ENCODE measurements at places on chromosomes 1 and 21.

DNA sequence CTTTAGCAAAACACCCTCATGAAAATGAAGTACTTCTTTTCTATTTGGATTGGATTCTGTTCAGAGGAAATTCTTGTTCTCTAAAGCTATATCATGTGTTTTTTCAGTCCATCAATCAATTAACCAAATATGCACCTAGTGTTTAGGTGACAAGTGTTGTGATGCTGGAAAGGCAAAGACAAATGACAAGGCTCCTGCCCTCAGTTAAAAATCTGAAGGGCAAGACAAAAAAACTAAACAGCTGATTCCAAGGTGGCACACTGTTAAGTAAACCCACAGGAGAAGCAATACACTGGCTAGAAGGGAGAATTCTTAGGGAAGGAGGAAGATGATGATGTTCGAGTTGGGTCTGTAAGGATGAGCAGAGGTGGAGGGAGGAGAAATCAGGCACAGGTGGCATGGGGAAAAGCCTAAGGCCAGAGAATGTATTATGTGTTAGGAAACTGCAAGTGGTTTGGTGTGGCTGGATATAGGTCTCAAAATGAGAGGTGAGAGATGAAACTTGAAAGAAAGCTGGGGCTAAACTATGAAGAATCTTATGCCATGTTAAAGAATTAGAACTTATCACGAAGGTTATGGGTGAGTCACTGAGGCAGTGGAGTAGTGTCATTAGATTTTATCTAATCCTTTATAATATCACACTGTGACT is 51.8 kb upstream of the GFI1 start:
- no peak for DNase-seq

DNA sequence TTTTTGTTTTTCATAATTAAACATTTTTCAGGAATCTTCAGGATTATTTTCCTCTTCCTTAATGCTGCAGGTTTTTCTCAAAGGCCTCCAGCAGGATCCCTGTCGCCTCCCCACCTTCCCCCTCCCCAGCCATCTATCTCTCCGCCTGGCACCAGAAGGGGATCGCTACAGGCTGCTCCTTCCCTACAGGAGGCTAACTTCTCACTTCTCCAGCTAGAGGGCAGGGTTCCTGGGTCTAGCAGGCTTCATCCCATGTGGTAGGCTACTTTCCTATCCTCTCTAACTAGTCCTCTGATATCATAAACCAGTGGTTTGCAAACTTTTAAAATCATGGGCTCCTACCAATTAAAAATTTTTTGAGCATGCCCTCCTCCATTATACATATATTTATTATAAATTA is 104.1 kb downstream of the KCNN3 start:
- DNase-seq = peak; percentile 28

DNA sequence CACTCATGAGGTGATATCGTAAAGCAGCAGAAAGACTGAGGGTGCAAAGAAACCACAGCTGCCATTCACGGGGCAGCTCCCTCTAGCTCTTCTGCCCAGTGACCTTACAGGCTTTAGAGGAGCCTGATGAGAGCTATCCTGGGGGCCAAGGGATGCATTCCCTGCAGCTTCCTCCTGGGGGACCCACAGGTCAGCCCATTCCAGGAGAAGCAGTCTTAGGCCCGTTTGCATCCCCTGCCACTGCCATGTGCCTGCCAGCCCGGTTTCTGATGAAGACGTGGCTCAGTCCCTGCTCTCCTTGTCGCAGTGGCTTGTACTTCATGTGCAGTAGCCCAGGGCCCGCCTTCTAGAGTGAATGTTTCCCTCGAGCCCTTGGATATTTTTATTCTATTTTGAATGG is 22.8 kb downstream of the ATP5PO start:
- DNase-seq = no peak

DNA sequence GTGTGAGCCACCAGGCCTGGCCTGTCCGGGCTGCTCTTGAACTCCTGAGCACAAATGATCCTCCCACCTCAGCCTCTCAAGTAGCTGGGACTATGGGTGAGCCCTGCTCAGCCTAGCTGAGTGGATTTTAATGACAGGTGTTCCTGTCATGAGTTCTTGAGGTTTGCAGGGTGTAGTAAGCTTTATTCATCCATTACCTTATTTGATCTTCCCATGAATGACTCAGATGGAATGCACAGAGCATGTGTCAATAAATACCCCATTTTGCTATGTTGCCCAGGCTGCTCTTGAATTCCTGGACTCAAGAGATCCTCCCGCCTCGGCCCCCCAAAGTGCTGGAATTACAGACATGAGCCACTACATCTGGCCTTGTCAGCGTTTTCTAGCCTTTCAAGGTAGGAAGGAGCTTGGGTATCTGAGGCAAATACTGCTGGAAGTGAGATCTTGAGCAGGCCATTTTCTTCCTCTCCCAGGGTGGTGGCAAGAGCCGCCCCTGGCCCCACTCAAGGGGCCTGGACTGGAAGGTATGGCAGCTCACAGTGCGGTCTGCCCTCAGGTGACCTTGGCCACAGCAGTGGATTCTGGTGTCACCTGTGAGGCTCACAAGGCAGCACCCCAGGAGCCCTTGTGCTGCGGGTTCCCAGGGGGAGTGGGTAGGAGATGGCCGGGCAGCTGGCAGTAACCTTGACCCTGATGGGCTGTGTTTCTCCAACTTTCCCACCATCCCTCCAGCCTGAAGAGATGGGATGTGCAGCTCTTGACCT is 20.0 kb downstream of the PIK3CD start:
- no peak for DNase-seq

- peak; percentile 83 for DNase-seq
Observed at GRCh38 chr1:205313563-205314308, 7.8 kb downstream of the NUAK2 start.

GRCh38 chr1:234230414-234230862 is 142.8 kb upstream of the COA6 start:
- peak; percentile 87 for DNase-seq

GRCh38 chr1:230191855-230192254 is 124.8 kb downstream of the GALNT2 start:
- DNase-seq = no peak

DNA sequence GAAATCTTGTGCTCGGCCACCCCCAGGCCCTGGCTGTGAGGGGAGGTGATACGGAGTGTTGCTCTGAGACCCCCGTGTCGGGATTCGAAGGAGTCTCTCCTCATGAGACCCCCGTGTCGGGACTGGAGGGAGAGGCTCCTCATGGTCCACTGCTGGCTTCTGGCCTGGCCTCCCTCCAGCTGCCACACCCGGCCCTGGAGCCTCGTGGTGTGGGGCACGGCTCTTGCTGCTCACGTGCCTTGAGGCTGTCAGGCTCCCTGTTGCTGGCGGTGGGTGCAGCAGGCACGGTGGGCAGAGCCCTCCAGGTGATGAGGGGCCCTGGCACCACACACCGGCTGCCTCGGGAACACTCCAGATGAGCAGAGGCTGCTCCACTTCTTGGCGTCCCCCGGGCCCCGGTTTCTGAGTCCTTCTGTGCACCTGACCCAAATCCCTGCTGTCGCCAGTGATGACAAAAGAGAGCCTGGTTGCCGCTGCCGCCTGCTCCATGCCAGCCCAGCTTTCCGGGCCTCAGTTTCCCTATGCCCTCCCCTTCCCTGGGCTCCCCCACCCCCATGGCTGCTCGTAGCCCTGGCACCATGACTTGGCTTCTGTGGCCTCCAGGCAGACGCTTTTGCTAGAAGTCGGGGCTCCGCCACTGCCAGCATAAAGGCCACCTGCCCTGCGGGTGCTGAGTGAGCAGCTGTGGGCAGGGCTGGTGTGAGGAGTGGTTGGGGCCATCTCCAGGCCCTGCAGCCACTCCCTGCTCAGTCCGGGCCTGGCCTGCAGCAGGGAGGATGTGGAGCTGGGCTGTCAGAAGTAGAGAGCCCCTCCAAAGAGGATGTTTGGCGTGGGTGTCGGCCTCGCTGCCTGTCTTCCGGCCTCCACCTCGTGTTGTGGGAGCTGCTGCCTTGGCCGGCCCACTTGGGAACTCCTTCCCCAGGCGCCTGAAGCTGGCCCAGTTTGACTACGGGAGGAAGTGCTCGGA is 11.8 kb downstream of the TMEM240 start:
- DNase-seq = no peak

DNA sequence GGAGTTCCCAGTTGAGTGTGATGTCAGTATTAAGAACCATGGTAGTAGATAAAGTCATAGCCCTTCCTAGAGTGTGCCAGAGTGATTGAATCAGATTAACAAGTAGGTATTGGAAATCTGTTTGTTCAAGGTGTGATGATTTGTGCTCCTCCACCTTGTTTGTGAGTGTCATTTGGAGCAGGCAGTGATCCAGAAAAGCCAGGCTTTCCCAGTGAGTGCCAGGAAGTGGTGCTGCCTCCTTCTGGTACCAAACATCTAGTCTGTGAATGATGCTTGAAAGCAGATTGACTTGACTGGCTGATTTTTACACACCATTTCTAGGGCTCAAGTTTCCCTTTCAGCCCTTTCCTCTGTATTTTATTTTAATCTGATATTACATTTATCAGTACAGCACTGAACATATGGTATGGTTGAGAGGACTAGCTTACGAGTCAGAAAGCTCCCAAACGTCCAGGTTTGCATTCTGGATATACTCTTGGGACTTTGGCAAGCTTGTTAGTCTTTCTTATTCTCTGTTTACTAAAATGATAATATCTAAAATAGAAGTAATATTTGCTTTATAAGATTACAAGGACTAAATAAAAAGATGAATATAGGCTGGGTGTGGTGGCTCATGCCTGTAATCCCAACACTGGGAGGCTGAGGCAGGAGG is 100.7 kb downstream of the PATJ start:
- peak; percentile 5 for DNase-seq

DNA sequence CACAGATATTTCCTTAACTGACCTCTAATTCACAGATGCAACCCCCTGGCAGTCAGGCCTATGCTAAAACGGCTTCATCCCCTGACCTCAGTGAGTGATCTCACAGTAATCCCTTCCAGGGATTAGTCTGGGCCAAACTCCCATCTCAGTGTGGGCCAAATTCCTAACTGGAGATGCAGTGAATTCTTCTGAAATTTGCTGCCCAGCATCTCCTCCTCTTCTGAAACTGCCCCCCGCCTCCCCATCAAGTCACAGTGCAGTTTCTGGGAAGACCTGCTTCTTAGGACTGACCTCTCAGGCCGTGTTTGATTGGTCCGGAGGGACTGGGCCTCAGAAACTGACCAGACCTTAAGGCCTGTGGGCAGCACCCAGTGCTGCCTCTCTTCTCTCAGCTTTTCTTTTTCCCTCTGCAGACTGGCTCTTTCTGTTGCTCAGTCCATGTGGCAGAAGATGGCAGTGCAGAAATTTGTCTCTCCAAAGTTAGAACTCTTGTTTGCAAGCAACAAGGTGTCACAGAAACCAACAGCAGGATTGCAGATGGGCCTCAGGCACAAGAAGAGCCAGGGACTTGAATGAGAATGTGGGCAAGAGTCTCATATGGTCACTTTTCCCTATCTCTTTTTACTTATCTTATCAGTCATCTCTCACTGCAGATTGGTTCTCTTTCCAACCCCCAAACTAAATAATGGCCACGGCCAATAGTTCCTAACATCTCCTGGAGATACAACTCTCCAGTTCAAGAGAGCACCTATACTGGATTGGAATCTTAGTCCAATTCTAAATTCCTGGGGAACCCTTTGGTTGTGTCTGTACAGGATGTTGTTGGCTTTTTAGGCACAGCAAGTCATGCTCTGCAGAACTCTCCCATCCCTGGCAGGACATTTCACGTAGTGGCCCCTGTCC is 95.5 kb upstream of the RALGPS2 start:
- no peak for DNase-seq

GRCh38 chr1:243946253-243946652 is 96.2 kb upstream of the AKT3 start:
- DNase-seq = no peak

DNA sequence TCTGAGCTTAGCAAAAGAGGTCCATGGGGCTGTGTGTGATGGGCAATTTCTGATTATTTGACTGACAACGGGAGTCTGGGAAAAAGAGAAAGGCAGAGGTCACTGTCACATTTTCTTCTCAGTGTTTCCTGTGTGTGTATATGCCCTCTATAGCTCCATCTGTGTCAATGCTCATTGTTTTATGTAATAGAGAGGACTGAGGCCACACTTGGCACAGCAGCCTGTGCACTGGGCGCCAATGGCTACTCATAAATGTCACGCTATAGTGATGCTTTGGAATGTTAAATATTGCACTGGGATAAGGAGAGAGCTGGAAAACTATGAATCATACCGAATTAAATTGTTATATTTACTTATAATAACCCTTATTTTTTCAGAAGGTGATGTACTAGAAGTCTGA is 365.4 kb downstream of the NEGR1 start:
- DNase-seq = no peak

DNA sequence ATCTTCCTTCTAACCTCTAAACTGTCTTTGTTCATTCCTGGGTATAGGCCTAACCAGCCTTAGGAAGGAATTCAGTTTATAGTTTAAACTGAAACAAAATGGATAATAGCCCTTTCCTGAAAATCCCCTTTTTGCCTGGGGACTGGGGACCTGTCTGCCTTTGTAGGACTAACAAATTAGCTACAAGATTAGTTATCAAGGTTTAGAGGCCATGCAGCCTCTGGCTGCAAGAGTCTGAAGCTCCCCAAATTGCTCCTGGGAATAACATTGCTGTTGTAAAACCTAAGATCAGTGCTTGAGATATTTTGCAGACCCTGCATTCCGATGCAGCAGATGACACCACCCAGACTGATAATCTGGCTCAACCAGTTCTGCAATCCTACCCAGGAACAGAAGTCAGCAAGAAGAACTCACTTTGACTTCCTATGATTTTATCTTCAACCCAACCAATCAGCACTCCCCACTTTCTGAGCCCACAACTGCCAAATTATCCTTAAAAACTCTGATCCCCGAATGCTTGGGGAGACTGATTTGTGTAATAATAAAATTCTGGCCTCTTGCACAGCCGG is 96.6 kb upstream of the ETV3 start:
- no peak for DNase-seq

GRCh38 chr1:8133190-8133589 is 107.1 kb upstream of the ERRFI1 start:
- DNase-seq = no peak

GRCh38 chr1:227318853-227319607 is 738 bp upstream of the CDC42BPA start:
- peak; percentile 83 for DNase-seq

DNA sequence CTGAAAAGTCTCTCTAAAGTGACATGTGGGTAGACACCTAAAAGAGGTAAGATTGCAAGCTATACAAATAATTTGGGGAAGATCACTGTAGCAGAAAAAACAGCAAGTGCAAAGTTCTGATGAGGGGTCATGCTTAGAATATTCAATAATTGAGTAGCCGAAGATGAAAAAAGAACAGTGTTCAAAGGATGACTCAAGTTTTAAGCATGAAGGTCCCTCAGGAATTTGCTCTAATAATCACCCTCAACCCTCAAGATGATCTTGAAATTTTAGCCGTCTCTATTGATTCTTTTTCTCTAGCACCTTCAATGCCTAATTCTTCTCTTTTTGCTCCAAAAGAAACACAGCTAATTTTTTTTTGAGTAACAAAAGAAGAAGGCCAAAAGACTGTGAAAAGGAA is 190.6 kb upstream of the ZNHIT6 start:
- no peak for DNase-seq

GRCh38 chr1:3537359-3537758 is 73.9 kb downstream of the MEGF6 start:
- DNase-seq = no peak

Measured in NCI-H1092 treated with DMSO at 0.1 percent for 48 hours (cell line).